Foreskin keratinocyte (primary cell): ENCODE measurements at places on chromosomes 5 and 9.

DNA sequence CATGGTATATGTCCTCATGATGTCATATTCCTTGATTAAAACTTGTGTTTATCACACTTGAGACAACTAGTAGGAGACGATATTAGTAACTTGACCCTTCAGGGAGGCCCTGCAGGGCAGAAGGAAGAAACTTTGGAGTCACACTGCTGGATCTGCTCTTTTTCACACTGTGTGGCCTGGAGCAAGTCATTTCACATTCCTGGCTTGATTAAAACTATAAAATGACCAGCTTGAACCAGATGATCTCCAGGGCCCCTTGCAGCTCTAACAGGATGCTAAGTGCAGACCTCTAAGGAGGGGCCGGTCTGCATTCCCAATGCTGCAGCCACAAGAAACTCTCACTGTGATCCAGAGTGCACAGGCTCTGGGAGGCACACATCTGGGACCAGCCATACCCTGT lies 146.4 kb upstream of the ZNF366 start:
- DNase-seq, result no peak

- no peak for DNase-seq
Measured at GRCh38 chr5:147360816-147361215, 126.0 kb downstream of the STK32A start.

- DNase-seq, result no peak
Measured at GRCh38 chr5:18829539-18829938, 1158.5 kb downstream of the CDH18 start.

- peak; percentile 100 for DNase-seq
Measured at GRCh38 chr9:91001146-91001611, 199.6 kb downstream of the SYK start.

DNA sequence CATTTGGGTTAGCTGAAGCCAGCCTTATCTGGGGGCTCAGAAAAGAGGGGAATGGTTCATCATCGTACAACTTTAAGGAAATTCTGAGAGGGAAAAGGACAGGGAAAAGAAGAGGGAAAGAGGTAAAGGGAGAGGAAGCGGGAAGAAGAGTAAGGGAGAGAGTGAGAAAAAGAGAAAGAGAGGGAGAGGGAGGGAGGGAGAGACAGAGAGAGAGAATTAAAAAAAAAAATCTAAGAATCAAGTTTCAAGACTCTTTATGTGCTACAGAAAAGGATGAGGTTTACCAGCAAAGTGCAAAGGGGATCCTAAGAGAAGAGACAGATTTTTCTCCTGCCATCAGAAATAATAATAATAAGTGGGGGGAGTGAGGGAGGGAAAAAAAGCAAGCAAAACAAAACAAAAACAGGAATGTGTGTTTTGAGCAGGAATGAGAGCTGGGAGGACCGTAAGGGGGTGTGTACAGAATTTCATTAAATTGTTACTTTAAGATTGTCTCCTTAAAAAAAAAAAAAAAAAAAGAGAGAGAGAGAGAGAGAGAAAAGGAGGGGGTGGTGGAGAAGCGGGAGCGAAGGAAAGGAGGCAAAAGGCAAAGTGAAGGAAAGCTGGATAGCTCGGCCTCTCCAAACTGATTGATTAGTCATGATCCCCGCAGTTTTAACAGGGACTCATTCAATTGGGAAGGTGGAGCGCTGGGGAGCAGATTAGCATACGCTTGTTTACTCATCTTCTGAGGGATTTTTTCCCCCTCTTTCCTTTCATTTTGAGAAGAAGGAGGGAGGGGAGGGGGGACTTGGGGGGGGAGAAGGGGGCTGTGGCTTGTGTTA lies 438 bp upstream of the PAPPA start:
- DNase-seq, result no peak

- DNase-seq, result no peak
Measured at GRCh38 chr9:133493428-133493827, 14.5 kb upstream of the SLC2A6 start.

DNA sequence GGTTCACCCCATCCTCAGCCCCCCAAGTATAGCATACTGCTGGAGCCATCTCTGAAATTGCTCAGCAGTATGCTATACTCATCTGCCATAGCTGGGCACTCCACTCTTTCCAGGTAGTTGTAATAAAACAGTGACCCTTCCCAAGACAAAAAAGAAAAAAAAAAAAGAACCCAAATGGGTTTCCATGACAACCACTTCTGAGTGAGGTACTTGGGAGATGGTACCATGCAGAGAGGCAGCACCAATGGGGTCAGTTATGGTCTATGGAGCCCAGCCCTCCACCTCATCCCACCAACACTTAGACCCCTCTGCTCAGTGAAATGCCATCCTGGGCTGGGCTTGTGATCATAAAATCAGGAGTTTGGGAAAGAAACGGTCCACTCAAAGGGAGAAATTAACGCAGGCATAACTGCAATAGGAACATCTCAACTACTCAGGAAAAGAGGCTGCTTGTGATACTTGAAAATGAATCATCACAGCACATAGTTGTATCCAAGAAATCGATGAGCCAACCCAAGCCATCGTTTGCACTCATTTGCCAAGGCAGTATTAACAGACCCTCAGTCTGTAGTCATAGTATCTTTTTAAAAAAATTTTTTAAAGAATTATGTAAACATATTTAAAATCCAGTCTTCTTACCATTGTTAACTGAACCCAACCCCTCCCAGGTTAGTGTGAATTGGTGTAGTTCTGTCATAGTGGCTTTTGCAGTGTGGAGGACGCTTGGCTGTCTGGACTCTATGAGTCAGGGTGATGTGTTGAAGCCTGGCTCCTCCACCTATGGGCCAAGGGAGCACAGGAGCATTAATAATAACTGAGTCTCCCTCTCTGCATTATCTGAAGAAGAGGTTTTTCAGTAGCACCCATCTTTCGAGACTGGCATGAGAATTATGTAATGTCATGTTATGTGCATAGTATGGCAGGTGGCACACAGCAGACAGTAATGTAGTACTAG lies 402.7 kb downstream of the SPOCK1 start:
- DNase-seq, result peak; percentile 14

DNA sequence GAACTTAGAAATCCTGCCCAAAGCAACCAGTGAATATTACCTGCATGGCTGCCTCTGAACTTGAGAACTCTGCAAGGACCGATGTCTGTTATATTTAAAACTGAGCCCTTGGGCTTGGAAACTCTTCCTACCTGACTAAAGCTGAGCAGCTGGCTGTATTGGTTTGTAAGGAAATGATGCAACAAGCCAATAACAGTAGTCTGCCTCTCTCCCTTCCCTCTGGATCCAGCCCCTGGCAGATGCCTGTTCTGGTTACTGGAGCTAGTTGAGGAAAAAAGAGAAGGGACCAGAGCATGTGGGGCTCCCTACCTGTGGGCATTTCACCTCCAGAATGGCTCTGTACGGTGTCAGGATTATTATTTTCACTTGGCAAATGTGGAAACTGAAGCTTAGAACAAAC lies 34.7 kb downstream of the SH3RF2 start:
- no peak for DNase-seq

- DNase-seq, result no peak
Measured at GRCh38 chr5:31193591-31194467, at the start of gene CDH6. CDH6 (plus strand) TSS chr5:31193686; CDS start chr5:31267474, 73,788 bp downstream.

- DNase-seq, result no peak
Measured at GRCh38 chr5:123014689-123015088, 21.8 kb downstream of the PPIC start.

DNA sequence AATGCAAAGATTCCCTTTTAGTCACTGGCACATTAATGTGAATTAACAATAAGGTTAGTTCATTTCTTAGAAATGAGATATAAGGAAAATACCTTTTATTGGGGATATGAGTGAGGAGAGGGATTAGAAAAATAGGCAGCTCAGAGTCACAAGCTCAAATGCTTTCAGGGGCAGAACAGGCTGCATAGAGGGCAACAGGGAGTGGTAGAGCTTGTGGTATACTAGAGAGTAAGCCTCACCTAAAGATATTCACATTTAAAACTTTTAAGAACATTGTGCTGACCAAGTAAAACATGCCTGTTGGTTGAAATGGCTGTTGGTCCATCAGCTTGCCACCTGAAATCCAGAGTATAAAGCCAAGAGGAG lies 34.7 kb downstream of the ZNF474 start:
- DNase-seq, result no peak

- DNase-seq, result no peak
Measured at GRCh38 chr5:81522571-81522970, 128.6 kb upstream of the ACOT12 start.

DNA sequence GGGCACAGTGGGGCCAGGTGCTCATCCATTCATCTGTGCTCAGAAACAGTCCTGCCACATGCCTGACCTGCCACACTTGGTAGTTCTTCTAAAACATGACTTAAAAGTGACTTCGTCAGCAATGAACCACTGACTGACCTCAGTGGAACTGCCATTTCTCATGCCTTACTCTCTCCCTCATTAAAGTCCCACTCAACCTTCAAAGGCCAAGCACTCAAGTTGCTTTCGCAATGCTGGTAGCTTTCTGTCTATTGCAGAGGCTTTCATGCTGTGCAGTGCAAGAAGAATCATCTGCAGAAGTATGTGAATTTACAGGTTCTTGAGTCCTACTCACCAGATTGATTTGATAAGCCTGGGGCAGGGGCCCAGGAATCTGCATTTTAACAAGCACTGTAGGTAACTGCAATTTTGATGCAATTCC lies 23.9 kb downstream of the B4GALT1 start:
- DNase-seq, result no peak

GRCh38 chr9:111034898-111035539 lies 3.3 kb downstream of the LPAR1 start:
- DNase-seq, result no peak

- no peak for DNase-seq
Measured at GRCh38 chr9:95242613-95243012, 74.9 kb downstream of the FANCC start.

- DNase-seq, result no peak
Measured at GRCh38 chr9:123608104-123608503, 252.1 kb downstream of the CRB2 start.

- DNase-seq, result no peak
Measured at GRCh38 chr9:130997925-130998596, 10.9 kb upstream of the LAMC3 start.

- no peak for DNase-seq
Measured at GRCh38 chr9:73805111-73805510, 653.4 kb downstream of the ANXA1 start.

DNA sequence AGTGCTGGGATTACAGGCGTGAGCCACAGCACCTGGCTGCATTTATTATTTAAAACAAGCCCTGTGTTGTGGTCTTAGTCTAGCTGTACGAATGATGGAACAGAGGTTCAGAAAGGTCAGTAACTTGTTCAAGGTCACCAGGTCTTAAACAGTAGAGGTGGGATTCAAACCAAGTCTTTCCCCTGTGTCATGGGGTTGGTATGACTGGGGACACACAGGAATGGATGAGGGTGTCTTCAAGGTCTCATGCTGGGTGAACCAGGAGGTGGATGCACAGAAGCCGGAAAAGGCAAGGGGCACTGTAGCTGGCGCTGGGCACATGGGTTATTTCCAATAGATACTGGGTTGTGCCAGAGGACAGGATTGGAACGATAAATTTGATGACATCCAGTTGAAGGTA lies 32.2 kb upstream of the TJP2 start:
- no peak for DNase-seq

DNA sequence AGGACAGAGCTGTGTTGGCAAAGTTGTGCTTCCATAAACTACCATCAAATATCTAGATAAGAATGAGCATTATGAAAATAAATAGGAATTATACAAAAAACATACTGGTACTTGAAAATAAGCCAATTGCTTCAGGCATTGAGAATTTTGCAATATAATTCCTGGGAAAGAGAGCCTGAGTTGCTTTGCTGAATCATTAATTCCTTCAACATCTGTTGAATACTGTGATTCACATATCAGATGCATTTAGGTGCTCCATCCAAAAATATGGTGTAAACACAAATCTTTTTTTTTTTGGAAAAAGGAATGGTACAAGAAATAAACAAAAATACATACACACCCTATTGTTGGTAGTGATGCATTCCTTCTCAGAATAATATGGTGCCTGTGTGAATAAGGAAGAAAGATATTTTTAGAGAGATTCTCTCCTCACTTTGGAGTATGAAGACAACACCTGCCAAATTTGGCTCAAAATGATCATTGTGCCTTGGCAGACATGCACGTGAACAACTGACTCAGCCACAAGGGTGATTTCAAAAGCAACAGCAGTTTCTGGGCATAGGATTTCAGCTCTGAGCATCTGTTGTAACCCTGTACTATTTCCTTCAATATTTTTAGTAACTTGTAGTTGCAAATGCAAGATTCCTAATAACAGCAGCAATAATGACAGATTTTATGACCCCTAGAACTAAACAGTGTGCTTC lies 96.7 kb downstream of the CAVIN4 start:
- DNase-seq, result no peak

DNA sequence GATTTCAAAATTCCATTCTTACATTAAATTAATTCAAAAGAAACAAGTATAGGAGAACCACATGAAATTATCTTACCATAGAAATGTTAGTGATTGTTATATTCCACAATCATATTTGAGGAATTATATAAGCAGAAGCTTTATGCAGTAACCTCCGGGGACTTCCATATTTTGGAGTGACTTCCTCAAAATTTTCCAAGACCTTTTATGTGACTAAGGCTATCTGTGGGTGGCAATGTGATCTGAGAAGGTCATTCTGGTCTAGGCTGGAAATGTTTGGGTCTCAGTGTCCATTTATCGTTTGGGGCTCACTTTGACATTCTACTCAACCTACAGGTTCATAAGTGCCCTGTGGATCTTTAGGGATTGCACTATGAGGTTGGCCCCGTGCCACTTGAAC lies 776.6 kb downstream of the CDH12 start:
- DNase-seq, result no peak

DNA sequence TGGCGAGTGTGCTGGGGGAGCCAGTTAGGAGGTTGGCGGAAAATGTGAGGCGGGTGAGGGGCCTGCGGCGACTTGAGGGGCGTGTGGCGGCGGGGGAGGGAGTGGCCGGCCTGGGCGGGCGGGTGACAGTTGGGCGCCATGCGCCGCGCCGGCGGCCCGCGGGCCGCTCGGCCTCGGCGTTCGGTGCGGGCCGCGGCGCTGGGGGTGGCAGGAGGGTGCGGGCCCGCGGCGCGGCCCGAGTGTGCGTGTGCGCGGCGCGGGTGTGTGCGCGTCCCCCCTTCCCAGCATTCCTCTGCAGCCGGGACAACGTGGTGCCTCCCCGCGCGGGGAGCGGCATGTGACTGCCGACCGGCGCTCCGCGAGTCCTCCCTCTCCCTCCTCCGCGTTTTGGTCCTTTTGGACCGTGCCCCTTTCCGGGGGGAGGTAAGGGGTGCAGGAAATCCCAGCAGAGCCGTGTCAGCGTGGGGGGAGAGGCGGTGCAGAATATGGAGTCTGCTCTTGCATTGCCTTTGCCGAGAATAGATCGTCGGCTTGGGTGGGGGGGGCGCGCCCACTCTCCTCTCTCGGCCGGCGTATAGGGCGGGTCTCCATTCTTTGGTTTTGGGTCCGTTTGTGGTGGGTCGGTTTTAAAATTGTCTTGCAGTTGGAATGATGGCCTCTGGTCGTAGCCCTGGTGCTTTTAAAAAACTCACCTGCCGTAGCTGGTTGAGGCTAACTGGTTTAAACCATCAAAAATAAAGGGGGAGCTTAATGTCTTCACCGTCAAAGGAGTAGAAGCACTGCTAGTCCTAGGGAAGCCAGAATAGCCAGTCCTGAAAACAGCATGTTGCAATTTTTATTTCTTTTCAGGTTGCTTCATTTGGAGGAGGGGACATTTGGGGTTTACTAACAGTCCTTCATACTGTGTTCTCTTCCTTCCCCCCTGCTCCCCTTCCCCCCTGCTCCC lies 2.0 kb downstream of the LARP1 start:
- DNase-seq, result no peak

GRCh38 chr5:10374046-10375022 lies 20.8 kb downstream of the MARCHF6 start:
- DNase-seq, result no peak

GRCh38 chr5:3531320-3531986 lies 64.2 kb upstream of the IRX1 start:
- peak; percentile 6 for DNase-seq

- DNase-seq, result no peak
Measured at GRCh38 chr9:16133032-16133431, 580.2 kb downstream of the CCDC171 start.

- DNase-seq, result peak; percentile 81
Measured at GRCh38 chr9:16180546-16180945, 627.7 kb downstream of the CCDC171 start.
